AG09309 (cell line): ENCODE measurements at places on chromosomes 16 and 17.

GRCh38 chr17:8696426-8696825, 48.2 kb downstream of the CCDC42 start:
- DNase-seq = no peak

- no peak for DNase-seq
These were observed 34.3 kb upstream of the SHISA9 start for GRCh38 chr16:12866981-12867551.

DNA sequence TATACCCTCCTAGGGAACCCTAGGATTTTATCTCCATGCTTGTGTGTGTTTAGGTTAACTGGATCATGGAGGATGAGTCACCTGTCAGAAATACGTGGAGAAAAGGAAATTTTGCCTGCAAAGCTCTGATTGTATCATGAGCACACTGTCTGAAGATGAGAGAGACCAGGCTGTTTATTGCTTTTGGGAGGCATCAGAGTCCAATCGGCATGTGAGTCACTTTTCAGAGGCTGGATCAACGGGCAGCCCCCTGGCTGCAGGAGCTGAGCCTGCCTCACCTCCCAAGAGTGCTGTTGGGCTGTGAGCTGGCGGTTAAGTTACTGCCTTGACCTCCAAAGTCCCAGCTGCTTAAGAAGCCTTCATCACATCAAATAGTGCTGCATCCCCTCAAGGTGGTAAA, 41.5 kb upstream of the MED9 start:
- DNase-seq = peak; percentile 75

GRCh38 chr16:85573045-85573695, 40.0 kb upstream of the GSE1 start:
- no peak for DNase-seq

GRCh38 chr17:55163408-55163807, 101.4 kb upstream of the HLF start:
- DNase-seq = no peak

GRCh38 chr16:89200850-89201411, 594 bp upstream of the SLC22A31 start:
- DNase-seq = no peak

GRCh38 chr16:47625115-47625567, 164.0 kb downstream of the PHKB start:
- no peak for DNase-seq

DNA sequence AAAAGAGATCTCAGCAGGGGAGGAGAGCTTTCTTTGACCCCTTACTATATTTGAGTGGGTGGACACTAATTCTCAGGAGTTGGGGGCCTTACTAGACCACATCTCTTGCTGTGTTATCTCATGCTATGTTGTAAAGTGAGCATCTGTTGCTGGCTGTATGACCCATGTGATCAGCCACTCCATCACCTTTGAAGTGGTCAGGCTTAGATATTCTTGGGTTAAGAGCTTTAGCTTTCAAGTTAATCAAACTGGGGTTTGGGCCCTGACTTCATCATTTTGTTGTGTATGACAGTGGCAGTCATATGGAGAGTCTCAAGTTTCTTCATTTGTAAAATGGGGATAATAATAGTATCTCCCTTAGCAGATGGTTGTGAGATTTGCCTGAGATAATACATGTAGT, 201.1 kb downstream of the FTO start:
- no peak for DNase-seq

- DNase-seq = no peak
These were observed 1.3 kb downstream of the RAB40B start for GRCh38 chr17:82696916-82697807.

GRCh38 chr16:65660390-65660789, 538.5 kb upstream of the CDH11 start:
- DNase-seq = no peak

GRCh38 chr17:40180694-40181093, 3.4 kb downstream of the RAPGEFL1 start:
- DNase-seq = no peak

DNA sequence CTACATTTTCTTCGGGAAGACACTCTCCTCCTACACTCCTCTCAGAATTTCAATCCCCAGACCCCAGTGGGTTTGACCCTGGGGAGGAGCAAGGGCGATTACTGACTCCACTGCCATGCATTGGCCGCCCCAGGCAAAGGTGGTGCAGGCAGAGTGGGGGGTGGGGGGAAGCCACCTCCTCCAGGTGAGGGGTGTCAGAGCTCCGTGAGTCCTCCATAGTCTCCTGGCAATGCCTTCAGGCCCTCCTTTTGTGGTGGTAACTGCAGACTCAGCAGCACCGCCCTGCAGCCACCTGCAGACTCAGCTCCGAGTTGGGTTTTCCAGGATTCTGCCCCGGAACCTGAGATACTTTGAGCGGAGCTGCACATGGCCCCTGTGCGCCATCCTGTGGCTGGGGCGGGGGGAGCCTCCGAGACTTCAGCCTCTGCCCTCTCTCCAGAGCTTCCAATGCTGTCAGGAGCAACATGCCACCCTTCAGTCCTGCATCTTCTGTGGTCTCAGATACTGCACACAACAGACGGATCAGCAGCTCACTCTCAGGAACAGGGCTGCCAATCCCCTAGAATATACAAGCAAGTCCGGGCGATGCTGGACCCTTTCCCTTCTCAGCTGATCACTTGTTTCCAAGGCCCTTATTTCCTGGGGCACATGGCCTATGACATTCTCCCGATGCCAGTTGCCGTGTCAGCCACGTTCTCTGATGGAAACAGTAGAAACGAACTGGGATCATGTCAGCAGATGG, 2.4 kb upstream of the SLC47A2 start:
- DNase-seq = no peak

DNA sequence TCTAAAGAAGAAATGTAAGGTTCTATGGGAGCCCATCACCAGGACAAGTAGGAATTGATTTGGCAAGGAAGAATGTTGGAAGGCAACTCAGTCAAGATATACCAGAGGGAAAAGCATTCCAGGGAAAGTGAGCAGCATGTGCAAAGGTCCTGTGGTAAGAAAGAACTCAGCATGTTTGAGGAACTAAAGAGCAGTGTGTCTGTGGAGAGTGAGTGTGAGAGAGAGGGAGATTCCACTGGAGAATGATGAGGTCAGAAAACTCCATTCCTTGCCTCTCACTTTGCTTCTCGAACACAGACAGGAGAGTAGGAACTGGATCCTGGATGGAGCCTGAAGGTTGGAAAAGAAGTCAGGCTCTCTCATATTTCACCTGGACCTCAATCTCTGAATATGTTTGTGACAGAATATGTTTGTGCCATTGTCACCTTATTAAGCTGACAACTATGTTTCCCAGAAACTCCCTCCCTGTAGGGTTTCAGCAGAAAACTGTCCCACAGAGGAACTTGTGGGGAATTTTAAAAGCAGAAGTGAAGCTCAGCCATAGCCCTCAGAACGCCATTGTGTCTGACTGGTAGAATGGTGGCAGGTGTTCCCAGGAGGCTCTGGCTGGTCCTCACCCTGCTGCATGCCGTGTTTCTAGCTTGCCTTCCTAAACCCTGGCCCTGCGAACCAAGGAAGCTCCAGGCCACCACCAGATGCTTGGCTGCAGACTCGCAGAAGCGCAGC, 382.4 kb upstream of the XYLT1 start:
- no peak for DNase-seq

DNA sequence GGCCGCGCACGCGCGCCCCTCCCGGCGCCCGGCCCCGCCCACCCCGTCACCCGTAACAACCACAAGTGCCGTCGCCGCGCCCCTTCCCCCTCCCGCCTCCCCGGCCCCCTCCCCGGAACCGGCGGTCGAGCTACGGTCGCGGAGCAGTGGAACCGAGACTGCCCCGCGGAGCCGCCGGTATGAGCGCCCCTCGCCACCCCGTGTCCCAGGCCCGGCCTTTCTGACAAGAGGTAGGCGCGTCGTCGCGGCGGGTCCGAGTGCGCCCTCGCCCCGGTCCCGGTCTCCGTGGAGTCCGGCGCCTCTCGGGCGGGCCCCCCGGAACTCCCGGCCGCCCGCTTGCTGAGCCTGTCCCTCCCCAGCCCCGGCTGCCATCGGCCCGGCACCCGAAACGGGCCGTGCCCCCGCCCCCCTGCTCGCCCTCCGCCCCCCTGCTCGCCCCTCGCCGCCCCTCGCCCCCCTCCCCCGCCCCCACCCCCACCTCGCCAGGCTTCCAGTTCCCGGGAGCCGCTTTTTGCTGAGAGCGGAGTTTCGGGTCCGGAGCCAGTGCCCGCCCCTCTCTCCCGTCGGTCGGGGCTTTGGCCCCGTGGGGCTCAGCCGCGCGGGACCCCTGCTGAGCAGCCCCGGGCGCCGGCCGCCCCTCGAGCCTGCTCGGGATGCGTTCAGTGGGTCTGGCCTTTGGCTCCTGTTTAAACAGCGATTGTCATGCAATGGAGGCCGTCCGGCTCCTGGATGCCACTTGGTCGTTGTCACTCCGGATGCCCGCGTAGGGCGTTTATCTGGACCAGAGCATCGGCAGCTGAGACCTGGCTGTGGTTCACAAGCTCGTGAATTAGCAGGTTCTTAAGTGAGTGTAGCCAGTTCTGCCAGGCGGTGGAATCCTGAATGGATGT, at the start of gene SEC14L1:
Gene SEC14L1 (plus strand): TSS at position 92 of the 890 bp plus-strand sequence. CDS start 2,628 bp downstream, outside the sequence.
- no peak for DNase-seq

GRCh38 chr17:16189791-16190348, 25.5 kb downstream of the NCOR1 start:
- DNase-seq = no peak

GRCh38 chr17:58311429-58311894, 17.1 kb downstream of the TSPOAP1 start:
- DNase-seq = no peak

DNA sequence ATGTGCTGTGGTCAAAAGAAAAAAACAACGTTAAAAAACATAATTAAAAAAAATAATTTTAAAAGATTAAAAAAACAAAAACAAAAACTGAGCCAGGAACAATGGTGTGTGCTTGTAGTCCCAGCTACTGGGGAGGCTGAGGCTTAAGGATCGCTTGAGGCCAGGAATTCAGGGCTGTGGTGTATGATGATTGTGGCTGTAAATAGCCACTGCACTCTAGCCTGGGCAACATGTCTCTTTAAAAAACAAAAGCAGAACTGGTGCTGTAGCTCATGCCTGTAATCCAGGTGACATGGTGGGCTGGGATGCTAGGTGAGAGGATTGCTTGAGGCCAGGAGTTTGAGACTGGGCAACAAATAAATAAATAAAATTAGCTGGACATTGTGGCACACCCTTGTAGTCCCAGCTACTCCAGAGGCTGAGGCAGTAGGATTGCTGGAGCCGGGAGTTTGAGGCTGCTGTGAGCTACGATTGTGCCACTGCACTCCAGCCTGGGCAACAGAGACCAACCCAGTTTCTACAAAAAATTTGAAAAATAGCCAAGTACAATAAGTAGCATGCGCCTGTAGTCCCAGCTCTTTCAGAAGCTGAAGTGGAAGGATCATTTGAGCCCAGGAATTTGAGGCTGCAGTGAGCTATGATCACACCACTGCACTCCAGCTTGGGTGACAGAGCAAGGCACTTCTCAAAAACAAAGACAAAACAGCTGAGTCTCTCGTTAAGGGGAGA, 43.6 kb downstream of the NFATC3 start:
- DNase-seq = no peak

DNA sequence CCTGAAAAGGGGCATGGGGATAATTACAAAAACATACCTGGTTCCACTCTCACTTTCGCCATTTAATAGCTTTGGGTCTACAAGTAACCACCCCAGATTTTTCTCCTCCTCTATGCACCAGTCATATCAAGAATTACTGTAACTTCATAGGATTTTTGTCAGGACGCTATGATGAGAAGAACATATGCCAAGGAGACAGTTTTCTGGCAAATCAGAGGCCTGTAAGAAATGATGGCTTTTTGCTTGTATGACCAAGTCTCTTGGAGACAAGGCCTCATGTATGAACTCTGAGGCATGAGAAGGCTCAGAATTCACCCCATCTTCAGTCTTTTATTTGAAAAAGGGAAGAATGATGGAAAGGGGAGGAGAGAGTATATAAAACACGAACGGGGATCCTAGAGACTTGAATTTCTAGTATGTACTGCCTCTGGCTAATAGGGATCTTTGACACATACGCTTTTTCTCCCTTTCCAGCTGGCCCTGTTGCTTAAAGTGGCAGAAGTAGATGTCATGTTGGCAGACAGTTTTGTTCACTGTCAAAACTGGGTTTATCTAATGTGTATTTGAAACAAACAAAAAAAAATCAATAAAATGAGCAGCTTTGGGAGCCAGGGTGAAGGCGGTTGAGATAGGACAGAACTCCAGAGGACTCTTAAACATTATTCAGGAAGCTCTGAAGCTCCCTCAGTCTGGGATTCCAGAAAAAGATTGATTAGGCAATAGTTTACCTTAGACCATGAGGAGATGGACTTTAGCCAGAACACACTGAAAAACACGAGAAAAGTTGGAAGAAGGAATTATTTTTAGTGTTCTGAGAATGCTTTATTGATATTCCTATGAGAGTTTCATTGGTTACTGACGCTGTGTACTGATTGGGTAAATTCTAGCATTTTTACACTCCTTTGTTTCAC, 656.6 kb downstream of the WWOX start:
- DNase-seq = no peak

GRCh38 chr16:69381231-69381630, 4.6 kb downstream of the TERF2 start:
- no peak for DNase-seq

DNA sequence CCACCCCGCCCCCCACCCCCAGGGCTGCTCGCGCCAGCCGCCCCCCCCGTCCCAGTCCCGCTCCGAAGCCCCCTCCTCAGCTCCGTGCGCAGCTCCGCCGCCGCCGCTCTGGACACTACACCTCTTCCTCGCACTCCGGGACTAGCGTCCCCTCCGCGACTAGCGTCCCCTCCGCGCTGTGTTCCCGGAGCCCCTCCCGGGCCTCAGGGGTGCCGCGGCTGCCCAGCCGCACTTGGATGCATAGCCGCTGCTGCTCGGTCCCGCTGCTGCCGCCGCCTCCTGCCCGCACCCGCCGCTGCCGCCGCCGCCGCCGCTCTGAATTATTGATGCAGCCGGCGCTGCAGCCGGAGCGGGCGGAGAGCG, at the start of gene CBLN1:
Gene CBLN1 (minus strand): TSS at position 359 of the 363 bp plus-strand sequence. CDS start 373 bp downstream, outside the sequence.
- DNase-seq = no peak

DNA sequence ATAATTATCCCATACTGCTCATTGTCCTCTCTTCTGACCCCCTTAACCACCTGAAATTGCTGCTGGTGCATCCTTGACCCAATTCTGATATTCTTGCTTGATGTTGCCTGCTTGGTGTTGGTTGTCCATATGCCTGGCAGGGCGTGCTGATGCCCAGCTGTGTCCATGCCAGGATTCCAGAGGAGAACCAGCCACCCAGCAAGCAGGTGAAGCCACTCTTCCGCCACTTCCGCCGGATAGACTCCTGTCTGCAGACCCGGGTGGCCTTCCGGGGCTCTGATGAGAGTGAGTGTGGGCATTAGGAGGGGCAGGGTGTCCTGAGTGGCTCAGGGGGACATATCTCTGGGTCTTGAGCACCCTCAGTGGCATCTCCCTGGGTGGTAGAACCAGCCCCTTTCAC, 11.4 kb downstream of the RAPGEFL1 start:
- no peak for DNase-seq

GRCh38 chr17:983921-984320, 4.3 kb upstream of the NXN start:
- no peak for DNase-seq
